ENCODE measurements at places on chromosomes 4 and X.

- DNase-seq: no peak
Measured at GRCh38 chrX:13248867-13249486, 70.9 kb downstream of the ATXN3L start.

GRCh38 chr4:121011138-121011537 is 61.2 kb downstream of the NDNF start:
- no peak for DNase-seq

GRCh38 chr4:101419336-101420135 is 72.2 kb upstream of the PPP3CA start:
- no peak for DNase-seq

- DNase-seq: no peak
Measured at GRCh38 chr4:38109896-38110295, 149.7 kb downstream of the PTTG2 start.

- no peak for DNase-seq
Measured at GRCh38 chr4:26183017-26183416, 137.8 kb upstream of the RBPJ start.

DNA sequence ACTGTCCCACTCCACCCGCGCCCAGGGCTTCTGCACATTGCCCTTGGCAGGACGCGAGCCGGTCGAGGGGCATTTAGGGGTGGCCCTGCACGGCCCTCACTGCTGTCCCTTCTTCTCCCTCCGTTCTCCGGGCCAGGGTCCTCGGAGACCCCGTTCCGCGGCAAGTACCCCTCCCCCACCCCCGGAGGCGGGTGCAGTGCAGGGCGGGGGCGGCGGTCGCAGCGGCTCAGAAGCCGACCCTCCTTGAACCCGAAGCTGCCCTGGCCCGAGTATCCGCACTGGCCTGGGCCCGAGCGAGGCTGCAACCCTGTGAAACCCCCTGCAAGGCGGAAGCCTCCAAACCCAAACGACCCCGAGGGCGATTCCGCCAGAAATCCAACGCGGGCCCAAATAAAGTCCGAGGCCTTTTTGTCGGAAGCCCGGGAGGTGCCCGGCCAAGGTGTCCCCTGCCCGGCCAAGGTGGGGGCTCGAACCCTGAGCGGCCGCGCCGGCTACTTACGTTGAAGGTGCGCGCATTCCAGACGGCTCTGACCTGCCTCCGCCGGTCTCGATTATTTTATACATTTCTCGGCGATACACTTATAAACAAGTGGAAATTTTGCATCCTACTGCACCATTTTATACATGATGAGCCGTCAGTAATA is 53.1 kb upstream of the TMEM33 start:
- no peak for DNase-seq

- no peak for DNase-seq
Measured at GRCh38 chrX:27924718-27925117, 56.5 kb downstream of the DCAF8L1 start.

DNA sequence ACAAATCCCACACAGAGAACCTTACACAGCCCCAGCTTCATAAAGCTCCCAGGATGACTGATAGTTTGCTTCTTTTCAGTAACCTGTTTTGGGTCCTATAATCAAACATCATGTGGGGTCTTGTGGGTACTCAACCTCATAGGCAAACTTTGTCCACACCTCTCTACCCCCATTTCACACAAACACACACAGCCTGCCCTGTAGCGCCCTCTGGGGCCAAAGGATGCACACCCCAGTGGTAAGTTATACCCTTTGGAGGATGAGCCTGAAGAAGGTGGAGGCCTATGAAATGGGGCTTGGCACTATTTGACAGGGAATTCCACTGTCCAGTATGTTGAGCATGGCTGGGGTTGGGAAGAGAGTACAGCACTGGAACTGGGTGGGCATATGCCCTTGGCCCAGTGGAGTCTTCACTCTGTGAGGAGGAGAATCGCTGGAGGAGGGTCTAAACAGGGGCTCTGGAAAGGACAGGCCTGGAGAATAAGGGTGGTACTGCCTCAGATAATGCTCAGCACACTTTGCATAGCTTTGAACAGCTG is 30.5 kb upstream of the COL25A1 start:
- DNase-seq: peak; percentile 24

DNA sequence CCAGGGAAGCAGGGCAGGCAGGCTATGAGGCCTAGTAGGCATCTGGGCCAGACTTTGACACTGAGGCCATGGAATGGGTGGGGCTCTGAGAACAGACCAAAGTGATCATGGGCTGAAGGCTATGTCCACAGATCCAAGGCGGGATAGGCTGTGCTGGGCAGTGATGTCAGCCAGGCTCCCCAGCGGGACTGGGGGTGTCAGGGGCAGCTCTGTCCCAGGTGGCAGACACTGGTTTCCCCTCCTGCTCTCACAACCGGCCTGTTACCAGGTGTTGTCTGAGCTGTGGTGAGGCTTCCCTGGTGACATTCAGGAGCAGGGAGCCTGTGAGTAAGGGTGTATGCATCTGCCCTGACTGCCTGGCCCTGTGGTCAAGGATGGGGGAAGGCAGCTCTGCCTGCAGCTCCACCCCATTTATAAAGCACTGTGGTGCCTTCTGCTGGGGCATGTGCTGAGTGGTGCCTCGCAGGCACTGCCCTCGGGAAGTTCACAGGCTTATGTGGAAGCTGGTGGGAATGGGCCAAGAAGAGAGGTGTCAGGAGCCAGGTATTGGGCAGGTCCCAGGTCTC is 2.9 kb downstream of the IL9R start:
- DNase-seq: no peak

- no peak for DNase-seq
Measured at GRCh38 chrX:123993326-123993725, 31.8 kb downstream of the STAG2 start.
